GM10248 (cell line): ENCODE measurements at places on chromosomes 3 and 15.

DNA sequence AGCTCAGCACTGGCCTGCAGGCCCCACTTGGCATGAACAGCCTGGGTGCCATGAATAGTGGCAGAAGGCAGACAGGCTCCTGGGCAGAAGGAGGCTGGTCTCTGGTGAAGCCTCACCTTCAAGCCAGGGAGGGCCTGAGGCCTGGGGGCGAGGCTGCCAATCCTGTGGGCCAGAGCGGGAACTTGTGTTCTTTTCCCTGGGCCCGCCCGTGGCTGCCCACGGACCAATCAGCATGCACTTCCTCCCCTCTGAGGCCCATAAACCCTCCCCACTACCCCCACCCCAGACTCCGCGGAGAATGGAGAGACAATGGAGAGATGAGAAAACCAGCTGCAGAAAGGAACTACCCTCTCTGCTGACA is 283.8 kb upstream of the ROBO1 start:
- DNase-seq = no peak

DNA sequence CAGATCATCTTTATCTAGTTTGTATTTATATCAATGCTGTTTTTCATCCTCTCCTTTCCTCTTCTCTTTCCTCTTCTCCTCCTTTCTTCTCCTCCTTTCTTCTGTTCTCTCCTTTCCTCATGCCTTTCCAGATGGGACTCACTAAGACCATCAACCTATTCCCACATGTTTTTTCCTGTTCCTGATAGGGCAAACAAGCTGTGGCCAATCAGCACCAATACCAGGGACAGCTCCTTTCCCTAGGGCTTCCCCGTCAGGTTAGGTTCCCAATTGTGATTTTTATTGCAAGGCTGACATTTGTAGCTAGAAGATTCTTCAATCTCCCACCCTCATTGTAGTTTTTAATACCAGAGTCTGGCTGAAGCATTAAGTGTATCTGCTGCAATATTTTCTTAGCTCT is 76.3 kb upstream of the COL8A1 start:
- DNase-seq = no peak

- no peak for DNase-seq
Measured at GRCh38 chr3:88596451-88596850, 446.7 kb downstream of the C3orf38 start.

- DNase-seq = no peak
Measured at GRCh38 chr15:65326117-65326526, 21.6 kb downstream of the RNU5B-1 start.

GRCh38 chr3:2851835-2852234 is 258.3 kb downstream of the IL5RA start:
- no peak for DNase-seq

DNA sequence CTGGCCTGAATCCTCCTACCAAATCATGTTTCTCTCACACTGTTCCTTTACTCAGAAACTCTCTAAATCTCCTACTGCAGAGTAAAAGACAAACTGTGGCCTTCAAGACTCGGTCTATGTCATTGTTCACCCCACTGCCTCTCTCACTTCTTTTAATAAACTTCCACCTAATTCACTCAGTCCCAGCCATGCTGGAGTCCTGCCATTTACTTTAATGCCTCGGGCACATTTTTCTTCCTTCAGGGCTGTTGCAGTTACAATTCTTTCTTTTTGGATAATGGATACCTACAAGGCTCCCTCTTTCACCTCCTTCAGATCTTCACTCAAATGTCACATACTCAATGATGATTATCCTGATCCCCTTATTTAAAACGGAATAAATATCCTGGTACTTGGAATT is 955.6 kb downstream of the ROBO1 start:
- no peak for DNase-seq

- no peak for DNase-seq
Measured at GRCh38 chr15:37452498-37452897, 352.1 kb upstream of the MEIS2 start.

GRCh38 chr3:183635107-183635430 is 354 bp upstream of the KLHL24 start:
- no peak for DNase-seq

- no peak for DNase-seq
Measured at GRCh38 chr3:37905987-37906674, 44.5 kb downstream of the CTDSPL start.

DNA sequence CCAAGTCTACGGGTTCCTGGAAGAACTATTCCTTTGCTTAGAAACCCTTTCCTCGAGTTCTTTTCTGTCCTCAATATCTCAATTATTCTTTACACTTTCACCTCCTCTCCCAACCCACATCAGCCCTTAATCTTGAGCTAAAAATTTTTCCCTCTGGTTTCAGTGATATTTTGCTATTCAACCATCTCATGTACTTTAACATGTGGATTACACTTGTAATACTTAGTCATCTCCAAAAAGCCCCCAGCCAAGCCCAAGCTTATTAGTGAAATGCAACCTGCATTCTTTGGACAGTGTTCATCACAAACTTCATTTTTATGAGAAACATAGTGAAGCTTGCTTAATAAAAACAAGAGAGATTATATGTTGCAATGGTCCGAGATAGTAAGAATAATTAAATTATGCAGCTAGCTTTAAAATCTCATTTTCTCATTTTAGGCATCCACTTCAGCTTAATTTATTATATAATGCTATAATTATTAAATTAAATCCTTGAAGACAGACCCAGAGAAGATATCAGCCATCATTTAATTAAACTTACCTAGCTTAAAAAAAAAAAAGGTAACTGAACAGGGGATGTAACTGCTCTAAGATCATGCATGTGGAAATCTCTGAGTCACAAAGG is 534.5 kb upstream of the TBL1XR1 start:
- DNase-seq = no peak

GRCh38 chr3:137174514-137174913 is 216.7 kb downstream of the IL20RB start:
- no peak for DNase-seq

DNA sequence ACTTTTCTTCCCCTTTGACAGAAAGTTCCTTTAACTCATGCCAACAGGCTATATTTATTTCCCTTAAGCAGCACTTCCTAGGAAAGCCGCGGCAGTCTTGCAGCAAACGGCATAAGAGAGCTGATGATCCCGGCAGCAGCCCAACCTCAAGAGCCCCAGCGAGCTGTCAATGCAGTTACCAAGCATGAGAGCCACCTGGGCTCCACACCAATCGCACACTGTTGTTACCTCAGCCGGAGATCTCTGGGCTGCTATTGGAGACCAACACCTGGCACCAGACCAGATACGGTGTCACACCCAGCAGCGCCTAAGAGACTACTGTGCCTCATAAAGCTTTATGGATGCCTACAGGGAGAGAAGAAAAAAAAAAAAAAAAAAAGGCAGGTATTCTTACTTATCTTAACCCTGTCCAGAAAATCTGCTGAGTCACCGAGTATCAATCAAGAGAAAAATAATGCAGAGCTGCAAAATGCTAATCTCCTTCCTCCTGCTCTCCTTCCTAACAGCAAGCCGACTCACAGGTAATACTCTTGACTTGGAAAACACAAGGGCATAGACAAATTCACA is 11.7 kb downstream of the ABCC5 start:
- DNase-seq = peak; percentile 51

GRCh38 chr3:149970716-149971402 is at the start of gene PFN2:
Gene PFN2, minus strand, starts transcription at chr3:149970895. Its CDS starts 39 bp downstream, at chr3:149970856.
- DNase-seq = peak; percentile 51

GRCh38 chr3:51930439-51930838 is 11.3 kb downstream of the RRP9 start:
- no peak for DNase-seq

DNA sequence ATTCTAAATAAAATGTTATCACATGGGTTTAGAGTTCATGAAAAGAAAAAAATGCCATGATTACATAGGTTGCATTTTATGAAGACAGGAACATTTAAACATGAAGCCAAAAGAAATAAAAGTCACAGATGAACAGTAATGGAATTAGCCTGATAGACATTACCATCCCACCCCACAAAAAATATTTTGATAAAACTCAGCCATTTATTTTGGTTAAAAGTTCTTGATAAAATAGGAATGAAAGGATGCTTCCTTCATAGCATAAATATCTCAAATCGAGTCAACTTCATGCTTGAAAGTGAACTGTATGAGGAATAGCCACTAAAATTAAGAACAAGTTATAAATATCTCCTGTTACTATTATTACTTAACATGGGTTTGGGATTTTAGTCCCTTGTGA is 101.9 kb upstream of the TMC3 start:
- no peak for DNase-seq

- DNase-seq = no peak
Measured at GRCh38 chr15:82021992-82022391, 23.8 kb downstream of the MEX3B start.

GRCh38 chr3:64988188-64988587 is 300.4 kb upstream of the ADAMTS9 start:
- DNase-seq = no peak

- no peak for DNase-seq
Measured at GRCh38 chr3:98508582-98508981, 11.1 kb downstream of the OR5K2 start.

DNA sequence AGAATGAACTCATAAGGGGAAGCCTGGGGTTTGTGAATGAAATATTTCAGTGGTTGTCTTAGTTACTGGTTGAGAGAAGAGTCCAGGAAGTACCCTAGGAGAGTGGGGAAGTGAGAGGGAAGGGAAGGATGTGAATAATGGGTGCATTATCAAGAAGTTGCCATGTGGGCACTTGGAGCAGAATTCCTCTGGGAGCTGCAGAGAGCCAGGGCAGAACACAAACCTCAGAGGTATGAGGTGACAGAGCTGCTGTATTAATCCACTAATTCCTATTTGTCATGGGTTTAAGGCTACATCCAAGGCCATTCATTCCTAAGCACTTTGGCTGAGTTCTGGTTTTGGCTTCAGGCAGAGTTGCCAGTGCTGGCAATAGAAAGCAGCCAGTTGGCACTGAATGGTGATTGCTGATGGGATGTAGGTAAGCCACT is 29.0 kb downstream of the NDUFB4 start:
- no peak for DNase-seq

- no peak for DNase-seq
Measured at GRCh38 chr3:148880681-148881080, 15.6 kb downstream of the CPA3 start.

DNA sequence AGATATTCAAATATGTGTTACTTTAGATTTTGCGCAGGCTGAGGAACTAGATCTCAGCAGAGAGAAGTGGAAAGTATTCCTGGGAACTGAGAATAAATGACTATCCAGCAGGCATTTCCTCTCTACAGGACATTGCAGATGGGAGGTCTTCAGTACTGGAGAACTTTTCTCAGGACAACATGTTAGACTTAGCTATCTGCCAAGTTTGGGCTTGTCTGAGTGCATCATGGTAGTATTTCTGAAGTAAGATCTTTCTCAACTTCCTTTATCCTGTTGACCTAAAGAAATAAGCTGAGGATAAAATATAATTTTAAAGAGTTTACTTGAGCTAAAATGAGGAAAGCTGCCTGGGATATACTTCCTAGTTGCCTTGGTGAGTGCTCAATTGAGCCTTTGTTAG is 167.9 kb upstream of the BCHE start:
- DNase-seq = no peak

- DNase-seq = no peak
Measured at GRCh38 chr3:1469248-1469647, 376.4 kb downstream of the CNTN6 start.

- no peak for DNase-seq
Measured at GRCh38 chr15:39357480-39358268, 223.2 kb upstream of the THBS1 start.

- no peak for DNase-seq
Measured at GRCh38 chr3:176479248-176479647, 718.0 kb downstream of the TBL1XR1 start.

DNA sequence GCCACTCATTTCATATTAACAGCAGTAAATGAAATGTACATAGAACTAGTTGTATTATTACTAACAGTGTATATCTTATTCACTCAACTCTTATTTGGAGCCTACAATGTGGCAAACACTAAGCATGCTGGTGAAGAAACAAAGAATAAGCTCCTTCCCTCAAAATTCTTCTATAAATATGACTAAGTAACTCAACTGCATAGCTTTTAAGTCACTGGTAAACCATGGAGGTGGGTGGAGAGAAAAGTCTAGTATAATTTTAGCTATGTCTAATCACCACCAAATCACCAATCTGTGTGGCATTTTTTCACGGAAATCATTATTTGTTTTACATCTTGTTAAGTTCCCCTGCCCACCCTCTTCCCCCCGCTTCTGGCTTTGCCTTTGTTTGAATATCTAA is 17.5 kb downstream of the COPS2 start:
- DNase-seq = no peak

DNA sequence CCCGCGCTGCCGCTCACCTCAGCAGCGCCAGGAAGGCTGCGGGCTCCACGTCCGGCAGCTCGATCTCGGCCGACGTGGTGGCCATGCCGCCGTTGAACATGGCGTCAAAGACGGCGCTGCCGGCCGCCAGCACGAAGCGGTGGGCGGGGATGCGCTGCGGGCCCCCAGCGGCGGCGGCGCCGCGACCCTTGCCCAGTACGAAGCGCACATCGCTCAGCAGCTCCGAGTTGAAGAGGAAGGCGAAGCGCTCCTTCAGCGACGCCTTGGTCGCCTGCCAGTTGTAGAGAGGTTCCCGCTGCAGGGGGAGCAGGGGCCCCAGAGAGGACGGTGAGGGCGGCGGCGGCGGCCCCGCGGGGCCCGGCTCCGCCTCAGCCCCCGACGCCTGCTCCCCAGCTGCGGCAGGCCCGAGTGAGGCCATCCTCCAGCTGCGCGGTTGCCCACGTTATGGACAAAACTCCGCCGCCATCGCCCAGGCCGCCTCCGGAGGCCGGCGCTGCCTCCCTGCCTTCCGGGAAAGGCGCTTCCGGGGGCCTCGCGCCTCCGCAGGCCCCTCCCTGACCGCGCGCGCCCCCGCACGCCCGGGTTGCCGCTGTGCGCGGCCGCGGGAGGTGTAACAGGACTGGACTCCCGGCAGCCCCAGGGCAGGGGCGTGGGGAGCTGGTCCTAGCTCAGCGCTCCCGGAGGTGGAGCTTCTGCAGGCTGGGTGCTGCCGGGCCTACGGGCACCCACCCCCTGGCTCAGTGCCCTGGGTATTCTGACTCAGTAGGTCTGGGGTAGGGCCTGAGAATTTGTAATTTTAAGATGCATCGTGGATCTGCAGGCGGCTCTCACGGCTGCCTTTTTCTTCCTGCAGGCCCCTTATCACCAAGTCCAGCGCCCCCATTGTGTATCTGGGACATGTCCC is at the start of gene BTBD1:
Gene BTBD1, minus strand, starts transcription at position 519 of the 904 bp plus-strand sequence. Its CDS starts 101 bp downstream, at position 418.
- peak; percentile 96 for DNase-seq

- no peak for DNase-seq
Measured at GRCh38 chr3:47849699-47850563, 47.0 kb downstream of the DHX30 start.

DNA sequence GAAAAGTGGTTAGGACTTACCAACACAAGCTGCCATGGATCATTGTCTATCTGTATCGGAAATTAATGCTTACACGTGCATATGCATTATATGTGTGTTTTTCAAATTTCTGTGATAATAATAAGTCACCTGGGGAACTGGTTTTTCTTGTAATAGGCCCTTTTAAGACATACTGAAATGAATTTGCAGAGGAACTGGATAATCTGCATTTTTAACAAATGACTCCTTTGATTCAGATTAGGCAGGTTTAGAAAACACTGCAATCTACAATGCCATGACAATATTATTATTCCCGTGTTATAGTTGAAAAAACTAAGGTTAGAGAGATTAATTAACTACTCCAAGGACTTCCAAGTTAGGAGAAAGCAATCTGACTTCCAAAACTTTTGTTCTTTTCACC is 23.4 kb downstream of the STRIT1 start:
- no peak for DNase-seq

- no peak for DNase-seq
Measured at GRCh38 chr15:52491472-52491871, 37.2 kb downstream of the MYO5A start.
